ENCODE measurements at places on chromosomes 16 and 17.

- no peak for DNase-seq
Observed at GRCh38 chr17:2847381-2848333, 51.4 kb downstream of the RAP1GAP2 start.

DNA sequence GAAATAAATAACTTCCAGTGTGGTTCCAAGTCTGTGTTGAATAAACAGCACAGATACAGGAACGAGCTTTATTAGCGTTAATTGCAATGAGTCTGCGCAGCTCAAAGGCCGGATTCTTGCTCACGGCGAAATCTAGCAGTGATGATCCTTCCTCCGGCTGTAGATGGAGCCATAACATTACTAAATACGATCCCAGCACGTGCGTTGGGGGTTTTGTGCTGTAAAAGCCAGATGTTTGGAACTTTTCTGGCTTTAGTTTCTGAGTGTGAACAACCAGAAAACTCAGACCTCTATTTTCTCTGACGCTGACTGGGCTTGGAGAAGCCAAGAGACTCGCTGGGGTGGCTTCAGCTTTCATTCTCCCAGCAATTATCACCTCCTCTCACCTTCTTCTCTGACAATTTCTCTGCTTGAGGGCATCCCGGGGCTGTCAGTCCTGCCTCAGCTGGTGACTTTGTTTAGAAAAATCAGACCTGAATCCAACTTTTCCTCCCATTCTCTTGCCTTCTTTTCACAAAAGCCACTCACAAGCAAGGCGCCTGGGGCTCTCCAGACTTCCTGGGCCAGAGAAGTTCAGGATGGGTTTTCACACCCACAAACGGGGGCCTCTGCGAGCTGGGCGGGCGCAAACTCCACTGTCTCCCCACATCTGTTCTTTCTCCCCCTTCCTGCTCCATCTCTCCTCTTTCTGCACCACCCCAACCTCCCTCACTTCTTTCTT, 47.1 kb upstream of the AKTIP start:
- DNase-seq, result peak; percentile 83

DNA sequence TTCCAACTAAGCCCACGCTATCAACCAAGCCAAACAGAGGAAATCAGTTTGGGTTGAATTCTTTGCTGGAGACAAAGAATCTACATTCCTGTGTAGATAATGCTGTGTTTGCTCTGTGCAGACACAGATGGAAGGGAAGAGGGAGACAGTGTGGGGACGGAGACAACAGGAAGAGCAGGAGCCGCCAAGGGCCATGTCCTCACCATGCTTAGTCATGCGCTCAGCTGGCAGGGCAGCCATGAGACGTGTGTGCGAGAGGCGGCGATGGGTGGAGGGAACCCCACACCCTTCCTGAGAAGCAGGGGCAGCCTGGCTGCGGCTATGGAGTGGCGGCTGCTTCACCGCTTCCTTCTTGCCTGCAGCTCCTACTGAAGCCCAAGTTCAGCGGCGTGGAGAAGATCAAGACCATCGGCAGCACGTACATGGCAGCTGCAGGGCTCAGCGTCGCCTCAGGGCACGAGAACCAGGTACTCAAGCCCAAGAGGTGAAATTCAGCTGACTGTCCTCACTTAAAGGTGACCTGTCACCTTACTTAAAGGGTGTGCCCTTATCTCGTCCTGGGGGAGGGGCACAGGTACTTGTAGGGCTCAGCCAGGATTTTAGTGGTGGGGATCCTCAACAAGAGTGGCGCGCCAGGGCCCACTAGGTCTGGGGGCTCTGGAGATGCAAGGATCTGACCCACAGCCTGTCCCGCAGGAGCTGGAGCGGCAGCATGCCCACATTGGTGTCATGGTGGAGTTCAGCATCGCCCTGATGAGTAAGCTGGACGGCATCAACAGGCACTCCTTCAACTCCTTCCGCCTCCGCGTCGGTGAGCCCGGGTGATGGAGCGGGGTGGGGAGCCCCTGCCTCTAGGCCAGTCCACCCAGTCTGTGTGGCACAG, 47.5 kb downstream of the ADCY7 start:
- peak; percentile 69 for DNase-seq

DNA sequence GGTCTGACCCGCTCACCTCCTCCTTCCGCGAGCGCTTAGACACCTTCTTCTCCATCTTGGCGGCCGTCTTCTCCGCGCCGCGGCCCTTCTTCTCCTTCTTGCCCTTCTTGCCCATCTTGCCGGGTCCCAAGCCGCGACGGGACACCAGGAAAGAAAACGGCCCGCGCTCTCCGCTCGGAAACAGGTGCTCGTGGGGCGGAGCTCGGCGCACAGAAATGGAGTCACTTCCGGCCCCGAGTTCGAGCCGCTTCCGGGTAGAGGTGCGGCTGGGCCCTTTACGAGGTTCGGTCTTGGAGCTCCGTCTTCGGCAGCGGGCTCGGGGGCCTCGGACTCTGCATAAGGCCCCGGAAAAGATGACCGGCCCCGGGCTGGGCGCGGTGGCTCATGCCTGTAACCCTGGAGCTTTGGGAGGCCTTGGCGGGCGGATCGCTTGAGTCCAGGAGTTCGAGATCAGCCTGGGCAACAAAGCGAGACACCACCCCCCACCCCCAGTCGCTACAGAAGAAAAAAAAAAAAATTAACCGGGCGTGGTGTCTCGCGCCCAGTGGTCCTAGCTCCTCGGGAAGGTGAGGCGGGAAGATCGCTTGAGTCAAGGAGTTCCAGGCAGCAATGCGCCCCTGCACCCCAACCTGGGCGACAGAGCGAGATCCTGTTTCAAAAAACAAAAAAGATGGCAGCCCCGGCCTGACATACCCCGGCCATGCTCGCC, at the start of gene KLHDC4:
Gene KLHDC4 (minus strand): TSS at position 211 of the 709 bp plus-strand sequence. CDS start 96 bp downstream, at position 115.
- DNase-seq, result peak; percentile 86

GRCh38 chr17:81000631-81001357, 9.2 kb downstream of the CHMP6 start:
- DNase-seq, result no peak

- DNase-seq, result no peak
Observed at GRCh38 chr17:1272701-1273100, 2.5 kb downstream of the BHLHA9 start.

- DNase-seq, result no peak
Observed at GRCh38 chr16:30829130-30830071, 42.4 kb upstream of the ZNF629 start.

DNA sequence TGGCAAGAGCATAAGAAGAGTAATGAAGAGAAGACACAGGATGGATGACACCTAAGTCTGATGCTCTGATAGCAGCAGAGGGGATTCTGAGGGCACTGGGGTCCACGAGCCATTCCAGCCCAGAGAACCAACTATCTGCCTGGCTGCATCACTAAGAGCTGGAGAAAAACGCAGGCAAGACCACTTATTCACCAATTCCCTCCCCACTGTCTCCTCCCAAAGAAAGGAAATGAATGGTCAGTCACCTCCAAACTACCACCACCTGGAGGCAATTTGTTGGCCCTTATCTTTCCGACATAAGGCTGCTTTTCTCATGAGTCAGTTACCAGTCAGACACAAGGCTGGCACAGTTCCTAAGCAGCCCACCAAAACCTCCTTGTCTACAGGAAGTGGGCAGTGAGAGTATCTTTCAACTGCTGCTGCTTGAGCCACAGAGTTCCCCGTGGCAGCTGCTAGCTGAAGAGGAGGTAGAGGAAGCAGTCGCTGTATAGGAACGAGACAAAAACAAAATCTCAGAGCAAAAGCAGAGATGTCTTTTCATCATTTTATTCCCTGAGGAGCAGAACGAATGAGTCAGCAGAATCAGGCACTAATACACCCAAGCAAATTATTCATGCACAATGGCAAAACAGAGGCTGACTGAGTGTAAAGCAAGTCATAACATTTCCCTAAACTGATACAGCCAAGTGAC, 111.1 kb downstream of the SMG6 start:
- DNase-seq, result peak; percentile 95
